Occipital lobe (tissue), 3 donors: ENCODE measurements at places on chromosomes 12 and 14.

GRCh38 chr12:131639270-131639940 is 71.5 kb upstream of the SFSWAP start:
- peak; percentile 38 for DNase-seq

GRCh38 chr14:68791078-68791901 is 1.6 kb downstream of the ZFP36L1 start:
- no peak for DNase-seq

- no peak for DNase-seq
Measured at GRCh38 chr14:79730196-79730595, 481.1 kb downstream of the DIO2 start.

GRCh38 chr12:6818222-6818621 is 3.4 kb upstream of the GPR162 start:
- DNase-seq: no peak

- DNase-seq: no peak
Measured at GRCh38 chr12:67315661-67316060, 46.5 kb downstream of the CAND1 start.
